ENCODE measurements at places on chromosomes 2 and 18. TPM values are rescaled to one million over a fixed set of nuclear protein-coding genes. Genes with fewer than 3 reads are reported as not detected.

GRCh38 chr2:166671235-166671634 is 177.2 kb upstream of the SCN7A start:
- DNase-seq, result no peak

- no peak for DNase-seq
These were observed 2.4 kb downstream of the C2orf42 start for GRCh38 chr2:70188460-70188859.

- peak; percentile 16 for DNase-seq
These were observed 214.1 kb upstream of the STON1 start for GRCh38 chr2:48315896-48316194.

ONECUT2 gene
- total RNA-seq, result 8.2 TPM

STEAP3 gene
- total RNA-seq, result 0.73 TPM
